ENCODE measurements at places on chromosomes 5 and 9.

DNA sequence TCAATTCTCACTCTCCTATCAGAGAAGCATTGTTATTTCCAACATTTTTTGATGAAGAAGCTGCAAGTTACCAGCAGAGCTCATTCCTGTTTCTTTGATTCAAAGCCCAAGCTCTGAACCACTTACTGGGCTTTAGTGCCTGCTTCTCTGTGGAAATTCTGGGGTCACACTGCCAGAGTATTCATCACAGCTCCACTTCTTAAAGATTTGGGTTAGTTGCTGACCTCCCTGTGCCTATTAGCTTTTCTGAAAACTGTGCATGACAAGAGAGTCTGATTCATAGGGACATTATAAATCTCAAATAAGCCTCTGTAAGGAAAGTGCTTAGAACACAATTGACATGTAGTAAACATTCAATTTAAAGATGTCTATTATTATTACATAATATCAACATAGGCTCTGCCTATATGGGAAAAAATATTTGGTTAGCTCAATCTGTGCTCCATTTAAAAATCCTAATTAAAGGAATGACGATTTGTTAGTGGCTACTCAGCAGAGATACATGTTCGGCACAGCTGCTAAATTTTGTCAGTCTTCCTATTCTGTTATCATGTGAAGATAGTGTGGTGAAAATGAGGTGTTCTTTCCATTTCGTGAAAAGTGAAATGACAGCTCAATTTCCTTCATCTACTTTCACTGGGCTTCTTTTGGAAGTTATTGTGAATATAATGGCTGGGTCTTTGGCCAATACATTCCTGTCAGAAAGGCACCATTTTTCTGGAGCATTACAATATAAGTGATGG lies 293.0 kb downstream of the KCTD16 start:
- DNase-seq, result no peak

DNA sequence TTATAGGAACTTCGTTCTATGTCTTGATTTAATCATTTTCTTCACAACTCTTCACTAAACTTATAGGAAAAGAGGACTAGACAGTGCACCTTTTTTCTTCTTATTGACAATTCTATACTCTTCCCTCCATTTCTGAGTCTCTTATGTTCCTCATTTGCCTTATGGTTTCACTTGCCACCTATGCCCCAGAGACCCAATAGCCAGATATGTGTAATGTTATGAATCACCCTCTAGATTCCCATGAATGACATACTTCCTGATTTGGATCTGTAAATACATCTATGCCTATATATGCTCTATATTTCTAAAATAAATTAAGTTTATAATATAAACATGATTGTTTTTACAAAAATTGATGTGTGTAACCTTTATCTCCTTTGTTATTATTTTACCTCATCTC lies 514.1 kb upstream of the MEF2C start:
- no peak for DNase-seq

- DNase-seq, result no peak
Observed at GRCh38 chr5:33299621-33300208, 141.1 kb upstream of the TARS1 start.

DNA sequence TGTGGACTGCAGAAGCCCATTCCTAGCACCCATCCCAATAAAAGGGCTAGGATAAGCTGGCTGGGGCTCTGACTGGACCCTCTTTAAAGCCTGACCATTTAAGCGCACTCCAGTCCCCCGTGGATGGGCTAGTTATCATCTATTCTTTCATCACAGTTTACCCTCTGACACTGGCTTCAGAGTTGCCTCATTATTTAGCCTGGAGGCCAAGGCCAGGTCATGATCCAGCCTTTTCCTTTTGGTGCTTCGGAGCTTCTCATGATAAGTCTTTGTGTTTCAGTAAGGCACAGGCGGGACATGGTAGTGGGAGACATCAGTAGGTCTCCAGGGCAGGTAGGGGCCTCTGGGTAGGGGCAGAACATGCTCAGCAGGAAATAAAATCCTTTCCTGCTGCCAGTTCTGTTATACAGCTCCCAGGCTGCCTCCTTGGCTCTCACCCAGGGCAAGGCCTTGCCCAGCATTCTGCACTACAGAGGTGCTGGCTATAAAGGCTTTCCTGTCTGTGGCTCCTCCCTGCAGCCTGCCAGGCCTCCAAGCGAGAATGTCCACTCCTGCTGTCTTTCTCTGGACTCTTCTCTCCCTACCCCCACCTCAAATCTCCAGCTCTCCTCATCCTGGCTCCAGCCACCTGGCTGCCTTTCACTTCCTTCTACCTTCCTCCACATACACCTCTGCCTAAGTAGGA lies 128.8 kb downstream of the FSTL4 start:
- DNase-seq, result no peak

DNA sequence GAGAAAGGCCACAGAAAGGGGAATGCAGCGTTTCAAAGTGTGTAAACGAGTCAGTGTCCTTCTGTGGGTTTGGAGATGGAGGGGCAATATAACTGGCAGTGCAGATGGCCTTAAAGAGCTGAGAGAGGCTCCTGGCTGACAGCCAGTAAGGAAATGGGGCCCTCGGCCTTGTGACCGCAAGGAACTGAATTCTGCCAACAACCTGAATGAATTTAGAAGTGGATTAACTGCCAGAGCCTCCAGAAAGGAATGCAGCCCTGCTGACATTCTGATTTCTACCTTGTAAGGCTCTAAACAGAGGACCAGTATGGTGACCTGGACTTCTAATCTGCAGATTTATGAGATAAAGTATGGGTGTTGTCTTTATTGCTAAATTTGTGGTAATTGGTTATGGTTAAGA lies 17.5 kb upstream of the NREP start:
- DNase-seq, result no peak

DNA sequence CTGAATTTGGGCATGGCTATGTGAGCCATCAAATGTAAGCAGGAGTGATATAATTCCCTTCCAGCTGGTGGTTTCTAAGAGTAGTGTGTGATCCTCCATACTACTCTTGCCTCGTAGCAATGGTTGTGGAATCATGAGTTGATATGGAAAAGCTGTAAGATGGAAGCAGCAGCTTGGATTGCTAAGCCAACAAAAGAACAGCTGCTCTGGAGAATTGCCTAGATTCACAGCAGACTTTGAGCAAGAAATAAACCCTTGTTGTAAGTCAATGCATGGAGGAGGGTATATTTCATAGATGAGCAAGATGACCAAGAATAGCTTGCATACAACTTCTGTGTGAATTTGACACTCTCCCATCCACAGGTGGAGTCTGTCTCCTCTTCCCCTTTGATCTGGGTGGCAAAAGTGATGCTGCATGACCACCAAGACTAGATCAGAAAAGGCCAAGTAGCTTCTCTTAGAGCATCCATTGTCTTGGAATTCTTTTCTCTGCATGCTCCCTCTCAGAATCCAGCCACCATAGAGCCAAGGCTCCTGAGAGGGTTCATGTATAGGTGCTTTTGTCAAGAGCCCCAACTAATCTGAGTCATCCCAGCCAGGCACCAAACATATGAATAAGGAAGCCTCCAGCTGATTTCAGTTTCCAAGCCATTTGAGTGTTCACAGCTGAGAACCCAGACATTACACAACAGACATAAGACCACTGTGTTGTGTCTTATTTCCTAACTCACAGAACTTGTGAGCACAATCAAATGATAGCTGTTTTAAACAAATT lies 79.0 kb downstream of the PRLR start:
- no peak for DNase-seq

GRCh38 chr9:2151171-2151570 lies 136.0 kb downstream of the SMARCA2 start:
- no peak for DNase-seq

DNA sequence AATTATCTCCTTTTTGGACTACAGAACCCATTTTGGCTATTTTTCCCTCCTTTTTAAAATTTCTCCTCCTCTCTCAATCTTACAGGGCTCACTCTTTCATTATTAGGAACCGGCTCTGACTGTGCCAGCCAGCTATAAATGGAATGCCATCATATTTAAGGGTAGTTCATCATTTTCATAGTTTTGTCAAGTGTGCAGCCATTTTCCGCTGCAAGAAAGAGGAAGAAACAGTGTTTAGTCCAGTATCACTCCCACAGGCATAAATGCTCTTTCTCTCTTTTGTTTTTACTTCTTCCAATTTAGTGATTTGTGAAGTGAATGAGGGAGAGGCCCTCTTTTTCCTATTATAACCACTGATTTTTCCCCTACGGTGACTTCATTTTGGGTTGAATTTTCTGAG lies 290.0 kb downstream of the NR3C1 start:
- no peak for DNase-seq

DNA sequence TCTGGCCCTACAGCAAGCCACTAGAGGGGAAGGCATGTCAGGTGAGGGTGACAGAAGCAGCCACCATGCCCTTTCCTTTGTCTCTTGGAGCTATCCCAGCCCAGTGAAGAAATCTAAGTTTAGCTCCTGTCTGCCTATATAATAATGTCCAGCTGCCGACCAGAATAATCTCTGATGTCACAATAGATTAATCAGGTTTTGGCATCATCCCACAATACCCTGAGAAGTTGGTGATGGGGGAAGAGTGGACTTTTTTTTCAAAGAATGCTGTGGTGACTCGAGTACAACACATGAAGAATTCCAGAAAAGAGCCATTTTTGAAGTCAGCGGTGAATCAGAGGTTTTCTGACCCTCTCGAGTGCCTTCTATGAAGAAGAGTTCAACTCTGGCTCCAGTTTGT lies 1.7 kb upstream of the TSLP start:
- DNase-seq, result no peak

DNA sequence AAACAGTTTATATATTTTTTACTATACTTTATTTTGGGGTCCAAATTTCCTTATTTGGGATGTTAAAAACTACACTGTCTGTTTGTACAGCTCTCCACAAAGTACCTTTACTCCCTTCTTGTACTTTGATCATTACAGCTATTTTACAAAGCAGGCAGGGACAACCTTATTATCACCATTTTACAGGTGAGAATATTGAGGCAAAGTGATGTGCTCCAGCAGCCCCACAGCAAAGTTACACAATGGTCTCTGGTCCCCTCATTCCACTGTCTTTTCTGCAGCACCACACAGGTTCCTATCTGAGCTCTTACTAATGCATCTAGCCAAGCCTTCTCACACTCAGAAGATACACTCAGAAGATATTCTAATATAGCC lies 457.3 kb downstream of the RASEF start:
- no peak for DNase-seq

- no peak for DNase-seq
Observed at GRCh38 chr5:179534431-179534830, 15.9 kb upstream of the RUFY1 start.

GRCh38 chr5:5250758-5251157 lies 110.6 kb downstream of the ADAMTS16 start:
- DNase-seq, result no peak

DNA sequence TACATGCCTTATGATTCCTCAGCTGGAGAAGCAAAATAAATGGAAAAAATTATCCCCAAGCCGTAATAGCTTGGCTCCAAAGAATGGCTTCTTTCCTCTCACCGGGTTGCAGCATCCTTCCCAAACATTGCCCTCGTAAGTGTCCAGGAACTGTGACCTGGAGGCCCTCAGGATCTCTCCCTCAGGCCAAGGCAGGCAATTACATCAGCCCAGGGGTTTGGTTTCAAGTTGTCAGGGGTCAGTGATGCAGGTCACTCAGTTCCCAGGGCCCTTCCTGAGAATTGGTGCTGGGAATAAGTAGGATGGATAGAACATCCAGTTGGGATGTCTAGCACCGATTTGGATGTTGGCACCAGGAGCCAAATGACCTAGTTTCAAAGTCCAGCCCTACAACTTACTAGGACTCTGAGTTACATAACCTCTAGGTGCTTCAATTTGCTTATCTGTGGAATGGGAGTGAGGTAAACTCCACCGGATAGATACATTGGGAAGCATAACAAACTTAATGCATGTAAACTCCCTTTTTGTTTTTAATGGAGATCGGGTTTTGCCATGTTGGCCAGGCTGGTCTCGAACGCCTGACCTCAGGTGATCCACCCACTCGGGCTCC lies 133.5 kb upstream of the DAP start:
- no peak for DNase-seq

- no peak for DNase-seq
Observed at GRCh38 chr5:96920744-96921355, 15.0 kb upstream of the LNPEP start.

DNA sequence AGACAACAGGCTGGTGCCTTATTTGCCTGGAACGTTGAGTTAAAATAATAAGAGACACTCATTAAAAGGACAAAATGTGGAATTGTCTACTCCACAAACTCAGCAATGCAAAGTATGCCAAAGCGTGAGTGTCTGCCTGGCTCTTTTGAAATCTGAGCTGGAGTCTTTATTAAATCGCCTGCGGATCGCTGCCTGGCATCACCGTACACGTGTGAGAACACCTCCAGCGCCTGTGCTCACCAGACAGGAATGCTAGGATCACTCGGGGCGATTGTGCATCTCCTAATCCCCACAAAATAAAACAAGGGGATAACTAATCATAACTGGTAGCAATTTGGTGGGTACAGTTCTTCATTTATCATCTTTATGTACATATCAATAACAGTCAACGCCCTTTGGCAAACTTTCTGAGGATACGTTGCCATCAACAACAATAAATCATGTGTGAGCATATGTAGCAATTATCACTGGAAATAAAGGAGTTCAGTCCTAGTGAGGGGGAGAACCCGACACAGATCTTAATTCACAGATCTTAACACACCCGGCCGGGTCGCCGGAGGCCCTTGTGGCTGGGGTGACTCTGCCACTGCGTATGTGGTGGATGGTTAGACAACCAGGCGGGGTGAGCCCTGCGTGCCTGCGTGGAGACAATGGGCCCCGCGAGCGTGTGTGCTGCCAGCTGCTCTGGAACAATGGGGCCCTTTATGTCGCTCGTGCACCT lies 284.9 kb upstream of the IRX1 start:
- no peak for DNase-seq

- DNase-seq, result no peak
Observed at GRCh38 chr5:36177715-36178523, 26.0 kb downstream of the SKP2 start.

GRCh38 chr9:99162759-99163364 lies 57.9 kb downstream of the TGFBR1 start:
- DNase-seq, result no peak

DNA sequence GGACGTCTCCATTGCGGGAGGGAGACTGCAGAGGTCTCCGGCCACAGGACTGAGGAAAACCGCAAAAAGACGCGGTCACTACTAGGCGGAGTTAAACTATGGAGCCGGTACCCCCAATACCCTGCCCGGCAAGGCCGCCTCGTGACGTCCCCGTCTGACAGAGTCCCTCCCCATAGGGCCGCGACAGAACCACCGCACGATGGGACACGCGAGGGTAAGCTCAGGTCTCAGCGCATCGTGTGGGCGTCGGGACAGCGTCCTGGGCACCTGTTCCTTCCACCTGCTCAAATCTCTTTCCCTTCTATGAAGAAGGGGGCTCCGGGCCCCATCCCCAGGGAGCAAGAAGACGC lies 35.2 kb upstream of the GLDC start:
- peak; percentile 74 for DNase-seq

- DNase-seq, result peak; percentile 16
Observed at GRCh38 chr9:1869843-1870242, 145.3 kb upstream of the SMARCA2 start.

GRCh38 chr9:114003351-114003750 lies 74.7 kb downstream of the AMBP start:
- DNase-seq, result no peak

- no peak for DNase-seq
Observed at GRCh38 chr9:78188594-78188993, 47.3 kb upstream of the CEP78 start.

- DNase-seq, result no peak
Observed at GRCh38 chr5:145465474-145466263, 369.5 kb downstream of the PRELID2 start.

- DNase-seq, result no peak
Observed at GRCh38 chr9:87431837-87432236, 65.8 kb upstream of the DAPK1 start.

- DNase-seq, result no peak
Observed at GRCh38 chr9:94805585-94805984, 79.1 kb downstream of the AOPEP start.

- DNase-seq, result no peak
Observed at GRCh38 chr5:128426090-128426534, 111.9 kb downstream of the FBN2 start.

Data from stimulated activated CD4-positive, alpha-beta T cell treated with anti-CD3 and anti-CD28 coated beads, Interleukin-15, amount 100 ng/mL, for 48 hours (primary cell).